Fibroblast of skin of right biceps (primary cell): ENCODE measurements at places on chromosomes 2 and 18.
A peak's percentile ranks its signal among the peaks of the same experiment; 100 is the strongest.

DNA sequence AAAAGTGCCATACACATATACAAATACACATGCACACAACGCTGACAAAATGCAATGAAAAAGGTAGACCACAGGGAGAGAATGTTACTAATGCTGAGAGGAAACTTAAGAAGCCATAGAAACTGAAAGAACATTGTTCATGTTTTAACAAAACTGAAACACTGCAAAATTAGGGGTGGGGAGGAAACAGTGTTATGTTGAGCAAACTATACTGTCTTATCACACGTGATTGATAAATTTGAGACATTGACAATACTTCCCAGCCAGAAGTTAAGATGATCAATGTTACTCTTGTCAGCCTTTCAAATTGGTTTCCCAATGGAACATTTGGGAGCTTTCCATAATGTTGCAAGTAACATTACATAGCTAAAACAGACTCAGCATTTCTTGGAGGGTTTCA is 165.5 kb downstream of the L3MBTL4 start:
- no peak for DNase-seq

DNA sequence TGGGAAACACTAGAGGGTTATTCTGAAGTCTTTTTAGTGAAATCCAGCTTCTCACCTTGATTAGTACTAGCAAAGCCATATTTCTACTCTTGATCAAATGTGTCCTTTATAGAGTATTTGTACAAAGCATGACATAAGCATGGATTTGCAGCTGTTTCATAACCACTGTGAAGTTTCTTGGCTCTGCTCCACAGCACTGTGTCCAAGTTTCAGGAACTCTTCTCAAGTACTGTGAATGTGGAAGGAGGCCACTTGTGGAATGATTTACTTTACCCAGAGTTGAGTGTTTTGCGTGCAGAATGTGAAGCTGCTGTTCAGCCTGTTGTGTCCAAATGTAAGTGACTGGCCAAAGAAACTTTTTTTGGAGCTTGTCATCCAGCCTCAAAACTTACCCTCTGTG is 16.2 kb upstream of the MAPRE2 start:
- peak; percentile 75 for DNase-seq

DNA sequence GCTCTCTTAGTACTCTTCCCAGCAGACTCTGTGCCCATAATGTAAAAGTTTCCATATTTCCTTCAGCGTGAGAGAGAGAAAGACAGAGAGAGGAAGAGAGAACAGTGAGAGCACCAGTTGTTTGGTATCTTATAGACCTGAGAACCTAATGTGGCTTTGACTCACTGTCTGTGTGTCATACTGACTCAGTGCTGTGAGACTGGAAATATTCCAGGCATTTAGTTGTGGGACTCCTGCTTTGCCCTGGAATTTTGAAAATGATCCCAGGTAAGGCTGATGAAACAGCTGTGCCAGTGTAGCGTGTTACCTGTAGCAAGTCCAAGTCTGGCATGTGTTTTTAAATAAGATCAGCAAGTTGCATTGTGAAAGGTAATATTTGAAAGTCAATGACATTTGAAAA is 87.9 kb upstream of the KCNH7 start:
- DNase-seq: peak; percentile 89

GRCh38 chr2:38268001-38268400 is 109.1 kb downstream of the ATL2 start:
- DNase-seq: peak; percentile 14
